ENCODE measurements at places on chromosomes 16 and 17.

- no peak for DNase-seq
Measured at GRCh38 chr16:81706327-81707295, 72.5 kb upstream of the PLCG2 start.

DNA sequence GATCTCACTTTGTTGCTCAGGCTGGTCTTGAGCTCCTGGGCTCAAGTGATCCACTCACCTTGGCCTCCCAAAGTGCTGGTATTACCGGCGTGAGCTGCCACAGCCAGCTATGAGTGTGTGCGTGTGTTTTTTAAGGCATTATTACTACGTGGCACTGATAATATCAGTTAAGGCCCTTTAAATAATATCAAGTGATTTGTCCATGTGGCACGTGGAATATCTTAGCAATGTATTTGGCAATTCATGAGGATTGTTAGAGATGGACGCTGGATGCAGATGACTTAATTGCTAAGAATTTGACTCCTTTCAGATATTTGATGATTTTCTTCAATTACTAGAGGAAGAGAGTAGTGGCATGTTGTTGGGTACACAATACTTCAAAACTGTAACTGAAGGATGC is 25.5 kb upstream of the PMP22 start:
- DNase-seq: no peak

- DNase-seq: no peak
Measured at GRCh38 chr17:8503368-8503767, 67.7 kb downstream of the NDEL1 start.

GRCh38 chr17:74671031-74671771 is 41.5 kb downstream of the CD300LF start:
- peak; percentile 53 for DNase-seq

GRCh38 chr16:2790631-2791030 is 3.3 kb upstream of the PRSS33 start:
- DNase-seq: no peak
